ENCODE measurements at places on chromosomes 5 and 9.

DNA sequence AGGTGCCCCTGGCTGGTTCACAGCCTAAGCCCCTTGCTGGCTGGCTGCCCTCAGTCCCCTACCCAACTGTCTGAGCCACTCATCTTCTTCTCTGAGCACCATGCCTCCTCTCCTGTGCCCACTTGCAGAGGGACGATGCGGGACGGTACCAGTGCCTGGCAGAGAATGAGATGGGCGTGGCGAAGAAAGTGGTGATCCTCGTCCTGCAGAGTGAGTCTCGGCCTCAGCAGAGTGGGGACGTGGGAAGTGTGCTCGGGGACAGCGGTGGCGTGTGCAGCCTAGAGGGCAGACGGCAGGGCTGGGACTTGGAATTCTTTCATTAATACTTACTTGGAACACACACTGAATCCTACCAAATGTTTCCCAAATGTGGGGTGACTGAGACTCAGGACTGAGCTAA is 34.3 kb upstream of the ASS1 start:
- peaks cover 4% of the 10 kb centered on the region for H3K27me3 ChIP-seq
- H3K27ac ChIP-seq: no peak overlapping the region
- H3K4me3 ChIP-seq: no peak overlapping the region

DNA sequence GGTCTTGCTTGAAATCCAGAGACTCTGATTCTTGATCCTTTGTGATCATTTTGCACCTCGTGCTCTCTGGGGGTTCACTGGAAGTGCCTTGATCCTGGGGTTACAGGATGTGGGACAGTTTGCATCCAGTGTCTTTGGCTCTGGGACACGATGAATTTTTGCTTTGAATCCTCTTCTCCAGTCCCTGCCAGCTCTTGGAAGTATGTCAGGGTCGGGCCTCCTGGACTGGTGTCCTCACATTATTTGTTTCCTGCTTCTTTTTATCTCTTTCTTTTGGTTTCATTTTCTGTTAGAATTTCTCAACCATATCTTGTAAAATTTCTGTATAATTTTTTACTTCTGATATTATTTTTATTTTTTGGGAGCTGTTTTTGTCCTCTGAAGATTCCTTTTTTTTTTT is 34.2 kb downstream of the SECISBP2 start:
- no peak overlapping the region for H3K4me3 ChIP-seq
- H3K36me3 ChIP-seq: peaks cover 55% of the 10 kb centered on the region
- no peak overlapping the region for H3K27ac ChIP-seq
- no peaks in the 10 kb centered on the region for H3K4me1 ChIP-seq
- no peaks in the 10 kb centered on the region for H3K27me3 ChIP-seq
- no peak for DNase-seq

DNA sequence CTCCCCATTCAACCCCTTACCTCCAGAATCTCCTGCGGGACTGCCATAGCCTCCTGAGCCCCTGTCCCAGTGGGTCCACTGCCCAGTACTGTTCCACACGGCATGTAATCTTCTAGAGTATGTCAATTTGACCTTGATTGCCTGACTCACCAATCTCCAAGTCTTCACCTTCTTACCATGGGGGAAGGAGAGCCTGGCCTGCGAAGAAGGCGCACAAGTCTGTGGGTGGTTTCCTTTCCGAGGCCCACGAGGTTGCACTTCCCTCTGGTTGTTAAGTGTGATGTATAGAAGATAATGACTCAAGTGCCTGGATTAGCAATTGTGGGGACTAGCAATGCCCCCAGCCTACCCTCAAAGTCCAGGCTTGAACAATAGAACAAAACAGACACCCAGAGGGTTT is 8.1 kb upstream of the TENT4A start:
- peak overlapping the region; percentile 90 for H3K27ac ChIP-seq
- no peaks in the 10 kb centered on the region for H3K36me3 ChIP-seq
- DNase-seq: peak; percentile 44
- H3K4me3 ChIP-seq: peak overlapping the region; percentile 15
- H3K4me1 ChIP-seq: peaks cover 33% of the 10 kb centered on the region
- H3K27me3 ChIP-seq: no peaks in the 10 kb centered on the region

GRCh38 chr9:19967888-19968459 is 179.1 kb upstream of the SLC24A2 start:
- no peak overlapping the region for H3K27ac ChIP-seq
- no peaks in the 10 kb centered on the region for H3K4me1 ChIP-seq
- H3K4me3 ChIP-seq: no peak overlapping the region
- no peaks in the 10 kb centered on the region for H3K27me3 ChIP-seq
- DNase-seq: no peak

GRCh38 chr5:140553657-140554056 is 3.6 kb downstream of the SRA1 start:
- no peak overlapping the region for H3K27ac ChIP-seq
- peaks cover 29% of the 10 kb centered on the region for H3K4me1 ChIP-seq
- no peak for DNase-seq
- H3K4me3 ChIP-seq: no peak overlapping the region
- peaks cover 36% of the 10 kb centered on the region for H3K36me3 ChIP-seq

DNA sequence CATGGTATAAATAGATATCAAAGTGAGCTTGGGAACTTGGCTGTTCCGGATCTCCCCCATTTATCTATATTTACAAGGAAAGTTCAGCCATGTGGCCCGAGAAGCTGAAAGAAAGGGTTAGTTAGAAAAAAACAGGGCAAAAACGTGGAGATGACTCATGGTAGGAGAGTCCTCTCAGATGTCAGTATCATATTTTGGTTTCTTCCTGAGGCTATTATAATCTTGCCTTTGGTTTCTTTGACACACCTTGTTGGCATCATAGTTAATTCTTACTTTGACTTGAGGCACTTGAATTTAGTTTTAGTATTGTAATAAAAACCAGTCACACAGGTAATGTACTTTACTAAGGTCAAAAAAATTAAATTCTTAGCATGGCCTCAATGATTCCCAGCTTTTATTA is 59.9 kb downstream of the GABRA6 start:
- no peak for DNase-seq
- H3K27me3 ChIP-seq: no peaks in the 10 kb centered on the region
- H3K4me3 ChIP-seq: no peak overlapping the region
- no peaks in the 10 kb centered on the region for H3K36me3 ChIP-seq
- no peak overlapping the region for H3K27ac ChIP-seq
- H3K4me1 ChIP-seq: no peaks in the 10 kb centered on the region

DNA sequence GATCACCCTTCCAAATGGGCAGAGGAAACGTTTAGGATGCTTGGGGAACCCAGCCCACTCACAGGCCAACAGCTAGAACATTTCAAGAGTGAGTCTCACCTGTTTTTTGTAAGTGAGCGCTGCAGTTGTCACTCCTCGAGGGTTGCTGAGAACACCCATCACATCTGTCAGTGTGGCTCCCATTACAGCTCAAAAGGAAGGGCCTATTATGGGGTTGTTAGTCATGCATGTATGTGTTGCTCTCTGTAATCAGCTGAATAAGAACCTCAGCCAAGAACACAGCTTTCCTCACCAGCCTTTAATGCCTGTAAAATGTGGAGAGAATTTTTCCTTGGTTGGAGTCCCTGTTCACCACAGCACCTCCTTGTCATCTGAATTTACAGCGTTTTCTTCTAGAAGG is 196.3 kb upstream of the KLF4 start:
- H3K27ac ChIP-seq: no peak overlapping the region
- no peak overlapping the region for H3K4me3 ChIP-seq
- no peaks in the 10 kb centered on the region for H3K4me1 ChIP-seq

DNA sequence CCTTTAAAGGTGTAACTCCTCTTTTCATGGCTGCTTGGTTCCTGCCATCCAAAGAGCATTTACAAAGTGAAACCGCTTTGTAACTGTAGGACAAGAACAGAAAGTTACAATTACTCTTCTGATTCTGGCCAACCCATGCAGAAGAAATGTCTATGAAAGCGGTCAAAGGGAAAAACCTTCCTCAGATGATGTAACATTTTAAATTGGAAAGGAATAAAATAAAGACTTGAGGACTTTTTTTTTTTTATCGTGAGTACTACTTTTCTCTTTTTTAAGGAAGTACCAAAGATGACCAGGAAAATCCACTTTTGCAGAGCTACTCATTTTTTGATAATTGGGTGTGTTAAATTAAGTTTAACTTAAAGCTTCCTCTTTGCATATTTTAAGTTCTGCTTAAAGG is 13.0 kb upstream of the C9orf72 start:
- no peak for DNase-seq
- H3K27ac ChIP-seq: no peak overlapping the region
- no peaks in the 10 kb centered on the region for H3K4me1 ChIP-seq
- H3K27me3 ChIP-seq: no peaks in the 10 kb centered on the region

GRCh38 chr9:17135295-17136160 is 688 bp downstream of the CNTLN start:
- no peaks in the 10 kb centered on the region for H3K27me3 ChIP-seq
- H3K4me3 ChIP-seq: peak overlapping the region; percentile 86
- H3K36me3 ChIP-seq: no peaks in the 10 kb centered on the region

DNA sequence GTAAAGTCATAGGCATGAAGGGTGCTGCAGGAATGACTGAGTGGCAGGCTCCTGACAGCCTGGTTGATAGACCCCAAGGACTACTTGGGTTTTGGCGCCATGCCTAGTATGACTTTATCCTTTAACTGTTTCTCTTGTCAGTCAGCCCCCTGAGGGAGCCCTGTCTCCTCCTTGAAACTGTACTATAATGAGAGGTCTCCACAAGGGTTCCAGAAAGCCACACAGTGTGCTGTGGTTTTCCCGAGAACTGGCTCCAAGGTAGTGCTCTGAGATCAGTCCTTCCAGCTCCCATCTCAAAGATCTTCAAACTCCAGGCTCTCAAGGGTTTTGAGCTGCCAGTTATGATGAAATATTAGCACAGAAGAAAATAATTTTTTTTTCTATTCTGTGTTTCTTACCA is 26.7 kb upstream of the TNC start:
- H3K36me3 ChIP-seq: no peaks in the 10 kb centered on the region
- peak overlapping the region; percentile 35 for H3K27ac ChIP-seq
- H3K4me1 ChIP-seq: peaks cover 20% of the 10 kb centered on the region
- DNase-seq: peak; percentile 62
- no peak overlapping the region for H3K4me3 ChIP-seq

DNA sequence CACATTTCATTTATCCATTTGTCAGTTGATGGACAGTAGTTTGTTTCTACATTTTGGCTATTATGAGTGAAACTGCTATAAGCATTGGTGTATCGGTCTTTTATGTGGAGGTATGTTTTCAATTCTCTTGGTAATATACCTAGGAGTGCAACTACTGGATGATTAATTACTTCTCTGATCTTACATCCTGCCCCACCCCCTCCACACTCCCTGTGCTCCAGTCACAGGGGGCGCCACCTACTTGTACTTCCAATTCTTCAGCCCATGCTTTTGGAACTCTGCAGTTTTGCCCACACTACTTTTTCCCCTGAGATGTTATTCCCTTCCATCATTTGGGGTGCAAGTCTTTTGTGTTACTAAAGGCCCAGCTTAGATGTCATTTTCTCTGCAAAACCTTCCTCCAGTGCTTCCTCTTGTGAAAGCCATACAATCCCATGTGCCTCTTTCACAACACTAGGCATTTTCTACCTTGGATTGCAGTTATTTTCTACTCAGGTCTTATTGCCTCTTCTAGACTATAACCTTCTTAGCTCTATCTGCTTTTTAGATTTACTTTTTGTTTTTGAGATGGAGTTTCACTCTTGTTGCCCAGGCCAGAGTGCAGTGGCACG is 42.1 kb downstream of the SEC61B start:
- H3K4me1 ChIP-seq: peaks cover 11% of the 10 kb centered on the region
- no peaks in the 10 kb centered on the region for H3K36me3 ChIP-seq
- H3K27ac ChIP-seq: no peak overlapping the region

GRCh38 chr5:90305041-90305720 is 104.4 kb downstream of the CETN3 start:
- no peak overlapping the region for H3K4me3 ChIP-seq
- no peaks in the 10 kb centered on the region for H3K27me3 ChIP-seq
- no peak for DNase-seq
- no peaks in the 10 kb centered on the region for H3K4me1 ChIP-seq
- no peak overlapping the region for H3K27ac ChIP-seq

DNA sequence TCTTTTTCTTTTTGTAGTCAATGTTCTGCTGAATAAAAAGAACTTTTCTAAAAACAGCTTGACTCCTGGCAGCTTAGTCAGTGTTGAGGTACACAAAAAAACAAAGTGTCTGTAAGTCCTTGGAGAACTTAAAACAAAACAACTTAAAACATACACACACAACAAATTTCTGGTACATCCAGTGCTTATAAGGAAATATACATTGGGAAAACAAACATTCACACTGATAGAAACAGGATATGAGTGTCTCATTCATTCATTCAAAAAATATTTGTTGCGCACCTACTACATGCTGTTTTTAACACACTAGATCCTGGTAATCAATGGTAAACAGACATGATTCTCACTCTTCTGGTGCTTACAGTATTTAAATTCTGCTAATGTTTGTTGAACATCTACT is 27.4 kb upstream of the MEGF9 start:
- no peak for DNase-seq
- no peak overlapping the region for H3K27ac ChIP-seq
- no peak overlapping the region for H3K4me3 ChIP-seq
- no peaks in the 10 kb centered on the region for H3K36me3 ChIP-seq

GRCh38 chr9:106868087-106868486 is 5.1 kb downstream of the ZNF462 start:
- H3K4me1 ChIP-seq: peaks cover 5% of the 10 kb centered on the region
- no peak overlapping the region for H3K4me3 ChIP-seq
- no peak for DNase-seq
- no peak overlapping the region for H3K27ac ChIP-seq
- no peaks in the 10 kb centered on the region for H3K27me3 ChIP-seq

- H3K4me1 ChIP-seq: peaks cover 19% of the 10 kb centered on the region
- H3K4me3 ChIP-seq: no peak overlapping the region
- peak overlapping the region; percentile 11 for H3K27ac ChIP-seq
- no peaks in the 10 kb centered on the region for H3K27me3 ChIP-seq
Measured at GRCh38 chr5:137192293-137192743, 306.8 kb downstream of the SPOCK1 start.

DNA sequence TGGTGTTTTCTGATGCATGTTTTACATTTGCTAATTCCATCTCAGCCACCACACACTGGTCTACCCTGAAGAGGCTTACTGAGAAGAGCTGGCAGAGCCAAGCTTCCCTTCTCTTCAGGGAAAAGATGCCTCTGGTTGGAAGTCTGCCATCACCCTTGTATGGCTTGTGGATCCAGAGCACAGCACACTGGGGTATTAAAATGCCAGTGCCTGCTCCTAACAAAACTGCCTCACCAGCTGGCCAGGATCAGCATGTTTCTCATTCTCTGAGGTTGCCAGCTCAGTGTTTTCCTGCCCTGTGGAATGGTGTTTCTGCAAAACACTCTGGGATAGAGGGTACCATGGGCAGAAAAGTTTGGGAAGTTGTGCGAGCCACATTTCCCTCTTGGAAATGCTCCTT is 31.6 kb upstream of the ZNF618 start:
- no peak for DNase-seq
- no peak overlapping the region for H3K27ac ChIP-seq
- peaks cover 2% of the 10 kb centered on the region for H3K27me3 ChIP-seq

DNA sequence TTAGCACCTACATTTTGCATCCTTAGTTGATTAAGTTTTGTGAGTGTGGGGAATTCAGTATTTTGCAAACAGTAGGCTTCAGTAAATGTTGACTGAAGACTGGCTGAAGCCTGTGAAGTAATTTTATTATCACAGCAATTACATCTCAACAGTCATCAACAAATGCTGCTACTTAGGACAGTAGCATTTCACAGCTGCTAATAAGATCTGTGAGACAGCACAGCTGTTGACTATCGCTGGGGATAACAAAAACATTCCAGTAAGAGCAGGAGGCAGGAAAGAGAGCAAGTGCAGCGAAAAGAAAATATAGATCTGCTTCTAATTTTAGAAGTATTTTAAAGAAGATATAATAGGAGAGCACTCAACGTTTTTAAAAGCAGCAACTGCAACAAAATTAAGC is 117.3 kb upstream of the FGF10 start:
- DNase-seq: no peak
- no peaks in the 10 kb centered on the region for H3K36me3 ChIP-seq
- H3K4me3 ChIP-seq: no peak overlapping the region
- H3K4me1 ChIP-seq: no peaks in the 10 kb centered on the region
